Type B pancreatic cell (in vitro differentiated cells): ENCODE measurements at places on chromosomes 1 and 21.

- DNase-seq = no peak
Measured at GRCh38 chr21:30831194-30831765, 1.7 kb upstream of the KRTAP7-1 start.

GRCh38 chr1:163248064-163248463 is 45.3 kb upstream of the RGS5 start:
- DNase-seq = no peak

GRCh38 chr1:6180707-6181311 is 688 bp upstream of the CHD5 start:
- no peak for DNase-seq

GRCh38 chr1:219294251-219294650 is 120.6 kb downstream of the LYPLAL1 start:
- no peak for DNase-seq

- DNase-seq = no peak
Measured at GRCh38 chr1:230352537-230352936, 73.6 kb downstream of the PGBD5 start.

- DNase-seq = no peak
Measured at GRCh38 chr1:150562446-150563339, 13.5 kb downstream of the ADAMTSL4 start.

DNA sequence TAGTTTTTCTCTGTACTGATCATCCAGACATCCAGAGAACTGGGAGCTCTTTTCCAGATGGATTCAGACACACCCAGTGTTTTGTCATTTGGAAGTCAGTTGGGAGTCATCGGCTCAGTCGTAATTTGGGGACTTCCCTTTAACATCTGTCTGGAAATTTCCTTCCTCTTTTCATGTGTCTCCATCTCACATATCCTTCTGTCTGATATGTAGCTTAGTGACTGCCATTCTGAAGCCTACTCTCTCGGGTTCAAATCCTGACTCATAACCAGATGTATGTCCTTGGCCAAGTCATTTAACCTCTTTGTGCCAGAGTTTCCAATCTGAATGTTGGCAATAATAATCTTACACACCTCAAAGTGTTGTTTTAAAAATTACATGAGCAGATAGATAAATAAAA is 3.0 kb downstream of the MORC3 start:
- DNase-seq = no peak

- no peak for DNase-seq
Measured at GRCh38 chr1:28915031-28915895, 894 bp downstream of the EPB41 start.

DNA sequence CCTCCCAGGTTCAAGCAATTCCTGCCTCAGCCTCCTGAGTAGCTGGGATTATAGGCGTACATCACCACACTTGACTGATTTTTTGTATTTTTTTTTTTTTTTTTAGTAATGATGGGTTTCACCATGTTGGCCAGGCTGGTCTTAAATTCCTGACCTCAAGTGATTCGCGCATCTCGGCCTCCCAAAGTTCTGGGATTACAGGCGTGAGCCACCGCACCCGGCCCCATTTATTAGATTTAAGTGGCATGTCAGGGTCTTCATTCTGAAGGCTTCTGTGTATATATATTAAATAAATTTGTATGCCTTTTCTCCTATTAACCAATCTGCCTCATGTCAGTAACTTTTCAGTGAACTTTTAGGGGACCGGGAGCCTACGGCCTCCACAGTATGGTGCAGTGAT is 6.0 kb upstream of the CLIC4 start:
- DNase-seq = no peak

DNA sequence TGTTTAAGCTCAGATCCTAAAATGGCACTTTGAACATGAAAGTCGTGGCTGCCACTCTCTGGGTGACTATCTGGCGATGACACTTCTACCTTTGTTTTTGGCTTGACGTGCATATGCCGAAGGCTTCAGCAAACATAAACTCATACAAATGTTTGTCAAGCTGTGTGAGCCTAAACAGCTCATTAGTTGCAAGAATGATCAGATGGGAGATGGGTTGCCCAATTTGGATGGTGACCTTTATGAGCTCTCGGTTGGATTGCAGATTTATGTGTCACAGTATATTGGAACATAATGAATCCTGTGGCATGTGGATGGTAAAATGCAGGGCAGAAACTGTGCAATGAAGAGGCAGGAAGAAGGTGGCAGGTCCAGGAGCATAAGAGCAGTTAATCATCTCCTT is 229.3 kb downstream of the DISC1 start:
- no peak for DNase-seq

- no peak for DNase-seq
Measured at GRCh38 chr1:81671038-81671437, 129.7 kb upstream of the ADGRL2 start.

DNA sequence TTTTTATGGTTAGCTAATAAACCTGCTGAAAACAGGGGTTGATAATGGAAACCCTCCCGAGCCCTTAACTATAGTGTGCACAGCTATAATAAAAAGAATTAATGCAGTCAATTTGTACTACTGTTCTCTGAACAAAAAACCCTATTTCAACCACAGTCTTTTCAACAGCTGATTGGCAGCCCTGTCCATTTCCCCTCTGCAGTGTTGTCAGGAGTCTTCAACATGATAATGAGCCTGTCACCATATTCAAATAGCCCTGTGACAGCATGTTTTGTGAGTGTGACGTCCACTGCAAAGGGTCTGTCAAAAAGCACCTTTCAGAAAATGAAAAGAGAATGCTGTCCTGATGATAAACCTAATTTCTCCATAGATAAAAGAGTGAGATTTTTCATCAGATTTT is 92.7 kb downstream of the ESRRG start:
- no peak for DNase-seq

DNA sequence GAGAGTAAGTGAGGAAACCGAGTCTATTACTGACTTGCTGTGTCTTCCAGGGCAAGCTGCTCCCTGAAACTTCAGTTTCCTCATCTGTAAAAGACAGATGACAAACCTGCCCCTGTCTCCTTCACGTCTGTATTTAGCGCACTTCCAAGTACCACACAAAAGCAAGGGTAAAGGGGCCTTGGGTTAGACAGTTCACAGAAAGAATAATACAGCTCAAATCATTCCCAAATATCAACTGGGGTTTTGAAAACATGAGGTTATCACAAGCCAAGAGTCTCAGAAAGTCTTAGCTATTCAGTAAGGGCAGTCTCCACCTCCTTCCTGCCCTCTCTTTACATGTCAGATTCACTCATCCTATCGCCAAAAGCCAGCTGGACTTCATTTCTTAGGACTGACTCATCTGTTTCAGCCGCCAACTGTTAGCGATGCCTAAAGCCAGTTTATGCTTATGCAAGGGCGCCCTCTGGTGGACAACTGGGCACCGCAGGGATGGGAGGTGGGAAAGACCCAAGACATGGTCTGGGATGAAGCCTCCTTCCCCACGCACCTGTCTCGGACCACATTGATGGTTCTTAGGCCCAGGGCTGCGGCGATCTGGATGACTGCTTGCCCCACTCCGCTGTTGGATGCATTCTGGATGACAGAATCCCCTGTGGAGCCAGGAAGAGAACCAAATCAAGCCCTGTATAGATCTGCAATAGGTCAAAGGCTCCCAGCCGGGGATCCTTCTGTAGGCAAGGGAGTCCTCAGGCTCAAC is 21.1 kb upstream of the SRSF4 start:
- DNase-seq = peak; percentile 93

DNA sequence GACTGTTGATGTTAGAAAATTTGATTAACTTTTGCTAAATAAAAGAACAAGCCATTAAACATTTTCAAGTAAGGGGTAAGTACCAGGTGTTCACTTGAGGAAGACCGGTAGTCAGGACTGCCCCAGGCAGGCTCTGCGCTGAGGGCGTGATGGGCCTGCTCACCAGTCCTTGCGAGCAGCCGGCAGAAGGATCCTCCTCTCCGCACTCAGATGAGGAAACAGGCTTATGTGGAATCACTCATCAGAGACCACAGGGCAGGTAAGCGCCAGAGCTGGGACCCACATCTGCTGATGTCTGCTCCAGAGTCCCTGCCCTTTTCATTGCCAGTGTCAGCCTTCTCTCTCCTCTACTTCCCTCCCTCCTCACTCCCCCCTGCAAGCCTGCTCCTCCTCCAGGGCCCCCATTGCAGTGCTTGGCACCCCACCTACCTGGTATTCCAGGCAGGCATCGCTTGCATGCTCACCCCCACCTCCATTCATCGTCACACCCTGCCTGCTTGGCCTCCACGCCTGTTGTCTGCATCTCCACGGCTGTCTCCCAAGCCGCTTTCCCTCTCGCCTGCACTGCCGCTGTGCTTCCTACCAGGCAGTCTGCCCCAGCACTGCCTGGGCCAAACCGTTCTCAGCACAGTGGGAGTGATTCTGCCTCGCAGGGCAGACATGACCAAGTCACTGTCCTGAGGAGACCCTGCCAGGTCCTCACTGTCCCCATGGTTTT is 24.7 kb upstream of the KDM4A start:
- no peak for DNase-seq

GRCh38 chr1:175364424-175365076 is 172.0 kb upstream of the KIAA0040 start:
- DNase-seq = no peak

DNA sequence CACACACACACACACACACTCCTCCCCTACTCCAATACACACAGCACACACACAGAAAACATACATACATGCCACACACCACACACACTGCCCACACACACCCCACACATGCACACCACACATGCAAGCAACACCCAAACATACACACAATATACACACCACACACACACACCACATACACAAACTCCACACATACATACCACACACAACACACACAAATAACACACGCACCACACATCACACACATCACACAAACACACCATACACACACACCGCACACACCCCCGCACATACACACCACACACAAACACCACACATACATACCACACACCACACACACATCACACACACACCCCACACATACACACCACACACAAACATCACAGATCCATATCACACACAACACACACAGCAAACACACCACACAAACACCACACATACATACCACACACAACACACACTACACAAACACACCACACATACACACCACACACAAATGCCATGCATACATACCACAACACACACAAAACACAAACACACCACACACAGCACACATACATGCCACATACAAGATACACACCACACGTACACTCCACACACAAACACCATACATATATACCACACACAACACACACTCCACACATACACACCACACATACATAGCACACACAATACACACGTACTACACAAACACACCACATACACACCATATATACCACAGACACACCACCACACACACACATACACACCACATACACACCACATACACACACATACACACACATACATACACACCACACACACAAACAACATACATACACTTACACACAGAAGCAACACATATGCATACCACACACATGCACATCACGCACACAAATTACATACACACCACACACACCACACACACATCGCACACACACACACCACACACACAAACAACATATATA is 932 bp upstream of the RAB7B start:
- DNase-seq = peak; percentile 13

DNA sequence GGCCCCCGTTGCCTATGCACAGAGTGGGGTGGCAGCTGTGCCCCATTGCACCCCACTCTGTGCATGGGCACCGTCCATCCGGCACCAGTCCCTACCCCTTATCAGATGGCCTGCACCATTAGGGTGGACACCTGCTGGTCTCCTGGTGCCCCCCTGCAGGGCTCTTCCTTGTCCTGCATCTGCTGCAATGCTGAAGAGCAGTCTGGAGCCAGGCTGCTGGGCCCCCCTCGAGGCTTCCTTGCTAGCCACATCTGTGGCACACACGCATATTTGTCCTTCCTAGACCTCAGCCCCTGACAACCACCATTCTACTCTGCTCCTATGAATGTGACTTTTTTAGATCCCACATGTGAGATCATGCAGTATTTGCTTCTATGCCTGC is 56.4 kb downstream of the COL18A1 start:
- DNase-seq = no peak

- DNase-seq = no peak
Measured at GRCh38 chr21:31448496-31448895, 104.4 kb upstream of the TIAM1 start.

DNA sequence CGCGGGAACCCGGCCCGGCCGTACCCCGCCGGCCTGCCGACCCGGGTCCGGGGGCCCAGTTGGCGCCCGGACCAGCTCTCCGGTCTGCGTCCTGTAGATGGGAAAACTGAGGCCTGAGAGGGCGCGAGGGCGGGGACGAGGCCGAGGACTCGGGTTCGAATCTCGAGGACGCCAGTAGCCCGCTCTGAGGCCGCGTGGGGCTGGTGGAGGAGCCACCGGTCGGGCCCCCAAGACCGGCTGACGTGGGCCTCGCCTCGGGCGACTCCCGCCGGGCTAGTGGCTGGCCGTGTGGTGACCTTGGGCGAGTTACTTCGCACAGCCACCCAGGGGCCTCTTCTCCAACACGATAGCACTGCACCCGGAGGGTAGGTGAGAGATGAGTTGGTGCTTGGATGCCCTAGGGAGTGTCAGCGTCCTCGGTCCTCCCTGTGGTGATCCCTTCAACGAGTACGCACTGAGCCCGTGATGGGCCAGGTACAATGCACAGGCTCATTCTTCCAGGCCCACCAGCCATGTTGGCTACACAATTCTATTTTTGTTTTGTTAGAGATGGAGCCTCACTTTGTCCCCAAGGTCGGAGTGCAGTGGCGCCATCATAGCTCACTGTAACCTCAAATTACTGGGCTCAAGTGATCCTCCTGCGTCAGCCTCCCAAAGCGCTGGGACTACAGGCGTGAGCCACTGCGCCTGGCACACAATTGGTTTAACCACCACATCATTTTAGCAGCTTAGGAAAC is 404 bp upstream of the SCMH1 start:
- DNase-seq = peak; percentile 73

DNA sequence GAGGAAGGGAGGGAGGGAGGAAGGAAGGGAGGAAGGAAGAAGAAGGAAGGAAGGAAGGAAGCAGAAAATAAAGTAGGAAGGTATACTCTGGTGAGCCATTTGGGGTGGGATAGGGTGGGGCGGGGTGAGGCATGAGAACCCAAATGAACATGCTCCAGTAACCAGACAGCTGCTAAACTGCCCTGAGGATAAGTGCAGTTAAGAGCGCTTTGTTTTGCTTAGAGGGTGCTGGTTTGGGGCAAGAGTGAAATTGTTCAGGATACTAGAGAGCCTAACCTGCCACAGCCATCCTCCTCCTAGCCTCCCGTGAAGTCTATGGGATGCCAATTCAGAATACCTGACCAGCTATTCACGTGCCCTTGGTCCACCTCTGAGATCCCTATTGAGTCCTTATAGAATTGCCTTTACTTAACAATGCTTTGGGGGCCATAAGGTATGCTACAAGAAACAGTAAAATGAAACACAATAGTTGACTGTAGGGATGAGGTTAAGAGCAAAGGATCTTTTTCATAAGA is 59.0 kb upstream of the ATF3 start:
- no peak for DNase-seq

GRCh38 chr1:205502111-205502810 is 2.2 kb upstream of the CDK18 start:
- no peak for DNase-seq
